Stimulated activated CD8-positive, alpha-beta memory T cell treated with anti-CD3 and anti-CD28 coated beads, Interleukin-7, amount 100 ng/mL, for 1 hour (primary cell): ENCODE measurements at places on chromosomes 2 and 18.

GRCh38 chr18:35436076-35436649 lies 59.0 kb upstream of the ZNF396 start:
- no peak for DNase-seq

- DNase-seq = no peak
Measured at GRCh38 chr2:42566837-42567321, 1.6 kb upstream of the MTA3 start.

DNA sequence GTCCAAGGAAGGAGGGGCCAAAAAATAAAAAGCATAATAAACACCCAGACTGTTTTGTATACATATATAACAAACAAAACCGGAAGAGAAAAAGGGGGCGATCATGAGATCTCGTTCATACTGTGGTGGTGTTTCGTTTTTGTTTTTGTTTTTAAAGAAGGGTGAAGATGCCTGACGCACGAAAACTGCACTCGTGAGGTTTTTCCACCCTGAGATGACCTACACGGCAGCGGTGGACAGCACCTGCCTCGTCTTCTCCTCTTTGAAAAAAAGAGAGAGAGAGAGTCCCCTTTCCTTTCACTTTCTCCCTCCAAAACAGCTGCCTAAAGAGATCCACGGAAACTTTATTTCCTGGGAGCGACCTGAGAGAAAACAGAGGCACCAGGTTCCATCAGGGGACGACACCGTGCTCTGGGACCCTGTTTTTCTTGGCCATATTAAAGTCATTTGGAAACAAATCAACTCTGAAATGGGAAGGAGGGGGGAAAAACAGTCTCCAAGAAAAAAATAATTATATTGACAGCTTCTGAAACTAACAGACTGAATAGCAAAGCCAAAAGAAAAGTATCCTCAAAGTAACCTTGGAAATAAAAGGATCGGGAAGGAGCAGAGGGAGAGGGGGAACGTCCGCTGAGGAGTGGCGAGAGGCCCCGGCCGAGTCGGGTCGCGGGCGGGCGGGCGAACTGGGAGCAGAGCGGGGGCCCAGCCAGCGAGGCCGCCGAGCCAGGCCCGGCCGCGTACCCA lies 3.5 kb downstream of the POU3F3 start:
- no peak for DNase-seq

GRCh38 chr2:99615247-99615771 lies 125.5 kb upstream of the REV1 start:
- DNase-seq = no peak

- no peak for DNase-seq
Measured at GRCh38 chr2:196284866-196285557, 113.6 kb upstream of the STK17B start.

GRCh38 chr2:188497726-188498125 lies 206.1 kb downstream of the GULP1 start:
- DNase-seq = no peak

GRCh38 chr2:219566640-219567039 lies 4.7 kb downstream of the OBSL1 start:
- DNase-seq = no peak

DNA sequence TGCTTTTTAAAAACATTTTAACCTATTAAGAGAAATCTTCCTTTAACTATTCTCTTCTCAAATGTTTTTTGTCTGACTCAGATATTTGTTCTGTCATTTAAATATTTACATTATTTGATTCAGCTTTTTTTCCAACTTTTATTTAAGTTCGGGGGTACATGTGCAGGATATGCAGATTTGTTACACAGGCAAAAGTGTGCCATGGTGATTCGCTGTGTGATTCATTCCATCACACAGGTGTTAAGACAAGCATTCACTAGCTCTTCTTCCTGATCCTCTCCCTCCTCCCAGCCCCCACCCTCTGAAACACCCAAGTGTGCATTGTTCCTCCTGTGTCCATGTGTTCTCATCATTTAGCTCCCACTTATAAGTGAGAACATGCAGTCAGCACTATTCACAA lies 19.4 kb downstream of the SP100 start:
- DNase-seq = no peak

DNA sequence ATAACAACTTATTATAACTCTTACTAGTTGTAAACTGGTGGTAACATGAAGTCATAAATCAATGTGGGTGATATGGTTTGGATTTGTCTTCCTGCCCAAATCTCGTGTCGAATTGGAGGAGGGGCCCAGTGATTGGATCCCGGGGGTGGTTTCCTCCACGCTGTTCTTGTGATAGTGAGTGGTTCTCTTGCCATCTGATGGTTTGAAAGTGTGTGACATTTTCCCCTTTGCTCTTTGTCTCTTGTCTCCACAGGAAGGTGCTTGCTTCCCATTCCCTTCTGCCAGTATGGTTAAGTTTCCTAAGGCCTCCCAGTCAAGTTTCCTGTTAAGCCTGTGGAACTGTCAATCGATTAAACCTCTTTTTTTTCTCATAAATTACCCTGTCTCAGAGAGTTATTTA lies 321.6 kb downstream of the DSEL start:
- no peak for DNase-seq

- no peak for DNase-seq
Measured at GRCh38 chr18:9653390-9653789, 39.0 kb upstream of the PPP4R1 start.

DNA sequence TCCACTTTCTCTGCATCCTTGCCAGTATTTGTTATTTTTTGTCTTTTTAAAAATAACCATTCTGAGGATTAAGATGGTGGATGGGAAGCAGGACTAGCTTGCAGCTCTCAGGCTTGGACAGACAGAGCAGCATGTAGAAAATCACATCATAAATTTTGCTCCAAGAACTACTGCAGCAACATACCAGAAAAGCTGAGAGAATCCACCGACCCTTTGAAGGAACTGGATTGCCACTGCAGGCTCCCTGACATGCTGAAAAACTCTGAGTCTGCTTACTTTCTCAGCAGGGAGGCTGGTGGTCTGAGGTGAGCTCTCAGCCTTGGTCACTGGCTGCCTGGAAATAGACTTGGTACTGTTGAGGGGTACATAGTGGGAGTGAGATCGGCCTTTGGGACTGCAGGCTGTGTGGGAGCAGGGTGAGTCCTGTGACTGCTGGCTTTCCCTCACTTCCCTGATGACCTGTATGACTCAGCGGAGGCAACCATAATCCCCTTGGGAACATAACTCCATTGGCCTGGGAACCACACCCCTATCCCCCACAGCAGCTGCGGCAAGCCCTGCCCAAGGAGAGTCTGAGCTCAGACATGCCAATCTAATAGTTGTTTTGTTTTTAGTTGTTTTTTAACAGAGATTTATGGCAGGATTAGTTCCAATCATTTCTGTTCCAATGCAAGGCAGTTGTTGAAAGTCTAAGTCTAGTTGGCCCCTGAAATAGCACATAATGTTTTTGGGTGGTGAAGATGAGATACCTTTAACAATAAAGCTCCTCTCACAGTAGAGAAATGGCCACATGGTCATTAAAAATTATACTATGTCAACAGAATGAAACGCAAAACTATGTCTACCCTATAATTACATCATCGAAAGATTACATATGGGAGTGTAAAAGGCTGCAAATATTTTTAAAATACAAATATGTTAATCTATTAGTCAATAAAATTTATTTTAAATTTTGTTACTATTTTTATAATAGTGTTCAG lies 414.2 kb upstream of the CHAC2 start:
- no peak for DNase-seq

DNA sequence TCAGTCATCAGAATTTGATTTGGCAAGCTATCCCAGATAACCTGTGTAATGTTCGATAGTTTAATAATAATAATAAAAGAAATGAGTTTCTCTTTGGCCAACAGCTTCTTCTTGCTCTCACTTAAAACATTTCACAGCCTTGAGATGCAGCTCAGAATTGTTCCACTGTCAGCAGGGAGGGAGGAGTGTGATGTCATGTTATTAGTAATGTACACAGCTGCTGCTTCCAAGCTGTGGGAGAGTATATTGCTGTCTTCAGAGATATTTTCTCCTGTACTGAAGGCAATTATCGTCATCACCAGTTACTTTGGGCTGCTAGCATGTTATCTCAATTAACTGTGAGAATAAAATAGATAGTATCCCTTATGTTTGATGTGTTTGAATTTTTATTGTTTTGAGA lies 146.9 kb upstream of the MAP3K20 start:
- no peak for DNase-seq

GRCh38 chr2:27263287-27264252 lies 723 bp upstream of the SLC30A3 start:
- DNase-seq = no peak

DNA sequence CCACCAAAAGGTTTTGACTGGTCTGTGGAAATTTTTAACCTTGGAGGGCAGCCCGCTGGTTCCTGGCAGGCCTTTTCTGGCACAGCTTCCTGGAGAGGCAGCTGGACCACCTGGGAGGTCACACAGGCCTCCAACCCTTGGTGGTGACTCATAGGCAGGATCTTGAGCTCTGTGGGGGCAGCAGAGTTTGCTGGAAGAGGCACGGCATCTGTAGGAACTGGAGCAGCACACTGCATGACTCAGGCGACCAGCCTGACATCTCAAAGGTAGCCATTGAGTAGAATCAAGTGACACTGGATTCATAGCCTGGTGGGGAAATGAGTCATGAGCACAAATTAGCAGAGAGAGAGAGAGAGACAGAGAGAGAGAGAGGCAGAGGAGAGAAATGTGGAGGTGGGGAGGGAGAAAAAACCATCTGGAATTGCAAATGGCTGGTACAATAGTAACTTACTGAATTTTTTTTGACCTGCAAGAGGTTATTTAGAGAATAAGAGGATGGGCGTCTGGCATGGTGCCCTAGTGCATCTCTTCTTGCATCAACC lies 57.4 kb downstream of the TRPM8 start:
- DNase-seq = no peak
